ENCODE measurements at places on chromosomes 13 and 19.

GRCh38 chr13:41582027-41582463, 124.7 kb downstream of the RGCC start:
- peak; percentile 74 for DNase-seq

DNA sequence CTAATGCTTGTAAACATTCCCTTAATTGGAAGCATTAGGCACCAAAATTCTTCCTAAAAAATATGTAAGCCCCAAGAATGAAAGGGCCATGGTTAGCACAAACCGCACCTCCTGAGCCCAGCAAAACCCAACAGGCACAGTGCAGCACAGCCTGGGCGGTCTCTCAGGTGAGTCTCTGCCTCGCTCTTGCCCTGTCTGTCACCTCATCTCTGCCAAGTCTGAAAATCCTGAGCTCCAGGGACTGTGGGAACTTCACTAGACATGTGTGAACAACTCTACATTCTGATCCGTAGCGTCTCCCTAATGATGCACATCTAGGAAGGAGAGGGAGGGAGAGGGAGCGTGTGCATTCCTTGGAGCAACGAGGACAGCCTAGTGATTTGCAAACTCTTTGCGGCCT, 88.8 kb upstream of the GJB6 start:
- DNase-seq = no peak

DNA sequence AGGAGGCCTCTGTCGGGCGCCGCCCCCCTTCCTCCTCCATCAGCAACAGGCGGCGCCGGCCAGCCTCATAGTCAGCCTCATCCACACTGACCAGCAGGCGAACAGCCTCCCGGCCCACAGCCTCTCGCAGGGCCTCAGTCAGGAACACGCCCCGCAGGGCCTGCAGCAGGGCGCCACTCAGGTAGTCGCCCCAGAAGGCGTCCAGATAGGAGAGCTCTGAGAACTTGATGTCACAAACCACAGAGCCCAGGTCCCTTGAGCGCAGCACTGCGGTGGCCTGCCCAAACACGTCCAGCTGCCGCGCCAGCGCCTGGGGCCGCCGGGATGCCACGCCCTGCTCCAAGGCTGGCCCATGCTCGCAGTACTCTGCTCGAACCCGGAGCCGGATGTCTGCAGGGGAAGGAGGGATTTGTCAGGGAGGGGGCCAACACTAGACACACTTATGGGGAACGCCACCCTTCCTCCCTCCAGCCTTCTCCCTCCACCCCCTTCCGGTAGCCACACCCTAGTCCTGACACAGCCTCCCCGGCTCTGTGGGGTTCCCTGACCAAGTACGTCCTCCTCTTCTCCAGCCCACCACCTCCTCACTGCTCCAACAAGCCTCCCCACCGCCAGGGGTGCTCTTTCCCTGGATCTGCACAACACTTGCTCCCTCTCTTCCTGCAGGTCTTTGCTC, 17.9 kb downstream of the DEDD2 start:
- DNase-seq = no peak

- DNase-seq = no peak
Measured at GRCh38 chr19:32869966-32870573, 503 bp upstream of the SLC7A9 start.

GRCh38 chr19:24054044-24054935, 32.7 kb upstream of the ZNF254 start:
- peak; percentile 89 for DNase-seq

DNA sequence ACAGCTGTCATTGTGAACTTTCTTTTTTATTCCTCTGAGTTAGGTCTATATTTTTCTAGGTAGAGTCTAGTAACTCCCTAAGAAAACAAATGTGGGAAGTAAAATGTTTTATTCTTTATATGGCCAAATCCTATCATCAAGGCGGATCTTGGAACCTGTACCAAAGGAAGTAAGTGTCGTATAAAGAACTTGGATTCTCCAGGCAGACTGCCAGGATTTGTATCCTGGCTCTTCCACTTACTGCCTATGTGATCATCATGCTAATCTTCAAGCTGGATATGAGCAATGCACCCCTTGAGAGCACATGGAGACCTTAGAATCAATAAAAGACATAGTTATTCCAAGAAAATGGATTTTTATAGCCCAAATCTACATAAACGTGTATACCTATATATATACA, 286.5 kb downstream of the PCDH17 start:
- DNase-seq = no peak

DNA sequence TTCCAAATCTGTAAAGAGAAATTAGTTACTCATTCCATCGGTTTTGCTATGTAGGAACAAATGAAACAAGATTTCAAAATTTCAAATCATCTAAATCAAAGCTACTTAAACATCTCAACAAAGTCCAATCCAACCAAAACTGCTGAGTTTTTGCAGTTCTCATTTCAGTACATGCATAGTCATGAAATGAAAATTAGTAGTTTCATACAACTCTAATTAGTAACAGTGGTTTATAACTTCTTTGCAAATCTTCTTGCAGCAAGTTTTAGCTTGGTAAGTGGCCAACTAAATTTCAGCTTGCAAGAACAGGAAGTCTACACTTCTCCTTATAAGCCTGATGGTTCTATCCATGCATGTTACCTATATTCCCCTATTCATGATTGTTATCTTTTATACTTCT, 75.6 kb downstream of the SPRY2 start:
- no peak for DNase-seq

GRCh38 chr13:78298657-78299056, 304.7 kb downstream of the POU4F1 start:
- DNase-seq = peak; percentile 27

GRCh38 chr13:101303521-101303920, 112.8 kb downstream of the NALCN start:
- DNase-seq = no peak

- no peak for DNase-seq
Measured at GRCh38 chr13:49234741-49235140, 13.0 kb upstream of the CDADC1 start.

GRCh38 chr13:46202188-46202795, 9.4 kb upstream of the LRRC63 start:
- no peak for DNase-seq

DNA sequence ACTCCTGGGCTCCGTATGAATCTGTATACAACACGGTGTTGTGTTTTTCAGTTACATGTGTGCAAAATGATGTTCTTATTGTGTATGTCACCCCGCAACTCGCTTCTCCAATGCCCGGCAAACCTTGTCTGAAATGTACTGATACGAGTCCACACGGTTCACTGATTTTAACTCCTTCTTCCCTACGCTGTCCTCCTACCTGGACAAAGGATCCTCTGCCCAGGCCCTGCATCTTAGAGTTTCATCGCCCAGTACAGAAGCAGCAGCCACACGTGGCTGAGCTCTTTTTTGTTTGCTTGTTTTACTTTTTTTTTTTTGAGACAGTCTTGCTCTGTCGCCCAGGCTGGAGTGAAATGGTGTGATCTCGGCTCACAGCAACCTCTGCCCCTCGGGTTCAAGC, 28.9 kb downstream of the ZFR2 start:
- no peak for DNase-seq

GRCh38 chr19:15136234-15136954, 29.2 kb downstream of the SYDE1 start:
- DNase-seq = no peak

DNA sequence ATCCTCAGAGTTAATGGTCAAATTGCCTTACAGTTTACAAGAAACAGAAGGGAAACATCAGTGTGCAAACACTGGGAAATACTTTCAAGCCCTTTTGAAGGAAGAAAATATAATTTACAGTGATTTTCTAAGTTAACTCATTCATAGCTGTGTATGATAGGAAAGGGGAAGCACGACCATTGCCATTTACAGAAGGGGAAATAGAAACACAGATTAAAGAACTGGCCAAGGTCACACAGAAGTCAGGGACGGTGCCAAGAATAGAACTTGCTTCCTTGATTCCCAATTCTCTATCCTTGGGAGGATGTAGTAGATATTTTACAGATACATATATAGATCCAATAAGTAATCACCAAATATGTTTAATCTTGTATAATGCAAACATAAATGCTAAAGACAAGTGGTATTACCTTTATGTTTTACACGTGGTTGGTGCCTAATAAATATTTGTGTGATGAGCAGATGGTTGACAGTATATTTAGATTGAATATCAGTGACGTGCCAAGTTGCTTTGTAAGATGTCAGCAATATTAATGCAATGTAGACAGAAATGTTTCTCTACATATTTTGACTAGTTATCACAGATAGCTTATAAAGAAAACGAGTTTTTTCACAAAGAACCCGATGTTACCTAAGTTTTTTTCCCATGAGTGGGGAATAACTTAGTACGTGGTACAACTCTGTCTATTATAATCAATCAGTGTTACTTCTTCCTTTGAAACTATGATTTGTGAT, 73.1 kb downstream of the FLT1 start:
- no peak for DNase-seq

- DNase-seq = peak; percentile 51
Measured at GRCh38 chr19:30649934-30650614, 277.9 kb downstream of the ZNF536 start.

GRCh38 chr13:96650301-96650886, 343.9 kb downstream of the OXGR1 start:
- peak; percentile 90 for DNase-seq

DNA sequence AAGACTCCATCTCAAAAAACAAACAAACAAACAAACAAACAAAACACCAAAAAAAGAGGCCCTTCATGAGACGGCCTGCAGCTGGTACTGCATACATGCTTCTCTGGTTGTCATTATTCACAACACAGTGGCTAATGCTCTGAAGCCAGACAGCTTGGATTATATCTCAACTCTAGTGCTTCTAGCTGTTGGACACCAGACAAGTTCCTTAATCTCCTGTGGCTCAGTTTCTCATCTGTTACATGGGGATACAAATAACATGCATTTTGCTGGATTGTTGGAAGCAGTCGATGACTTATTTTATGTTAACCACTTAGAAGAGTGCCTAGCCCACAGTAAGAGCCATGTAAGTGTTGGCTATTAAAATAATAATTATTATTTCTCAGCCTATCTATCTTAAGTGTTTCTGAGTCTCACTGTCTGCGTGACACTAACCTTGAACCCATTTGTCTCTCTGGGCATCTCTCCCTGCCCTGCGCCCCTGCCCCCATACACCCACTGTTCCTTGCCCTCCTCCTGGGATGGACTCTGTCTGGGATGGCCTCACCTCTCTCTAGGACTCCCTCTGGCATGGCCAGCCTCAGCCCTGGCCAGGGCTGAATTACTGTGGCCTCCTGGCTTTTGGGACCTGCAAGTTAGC, 3.1 kb upstream of the JUNB start:
- no peak for DNase-seq

DNA sequence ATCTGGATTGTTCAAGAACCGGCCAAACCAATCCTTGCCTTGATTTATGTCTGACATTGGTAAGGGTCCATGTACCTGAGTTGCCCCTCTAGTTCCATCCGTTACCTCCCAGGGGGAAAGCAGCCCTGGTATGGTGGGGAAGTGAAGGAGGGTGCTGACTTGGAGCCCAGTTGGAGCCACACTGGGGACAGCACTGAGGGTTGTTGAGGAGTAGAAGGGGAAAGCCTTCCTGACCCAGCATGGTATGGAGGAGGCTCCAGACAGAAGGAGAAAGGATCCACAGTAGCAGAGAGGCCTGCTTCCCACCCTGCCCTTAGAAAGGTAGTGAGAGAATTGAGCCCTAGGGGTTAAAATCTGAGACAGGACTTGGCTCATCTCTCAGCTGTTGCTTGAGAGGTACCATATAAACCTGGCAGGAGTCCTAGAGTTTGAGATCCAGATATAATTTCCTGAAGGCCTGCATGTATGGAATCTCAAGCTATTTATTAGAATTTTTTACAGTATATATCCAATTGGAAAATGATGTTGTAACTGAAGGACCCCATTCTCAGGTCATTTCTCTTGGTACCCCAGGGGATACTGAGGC, 16.7 kb upstream of the FCGBP start:
- no peak for DNase-seq

- no peak for DNase-seq
Measured at GRCh38 chr19:41436674-41436951, 3.1 kb downstream of the DMAC2 start.

DNA sequence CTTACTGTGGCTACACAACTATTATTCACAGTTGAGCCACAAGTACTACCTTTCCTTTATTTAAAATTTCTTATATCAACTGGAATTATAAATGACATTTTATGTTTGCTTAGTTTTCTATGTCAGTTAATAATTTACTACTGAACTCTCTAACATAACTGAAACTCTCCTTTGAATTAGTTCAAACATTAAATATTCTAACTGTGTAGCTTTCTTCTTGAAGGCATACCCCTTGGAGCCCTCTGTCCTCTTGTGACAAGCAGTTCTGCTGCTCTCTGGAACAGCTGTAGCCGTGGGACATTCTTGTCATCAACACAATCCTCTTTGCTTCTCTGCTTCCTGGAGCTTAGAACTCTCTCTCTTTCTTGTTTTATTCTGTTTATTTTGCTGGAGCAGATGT, 244.8 kb downstream of the NHLRC3 start:
- DNase-seq = no peak

- DNase-seq = no peak
Measured at GRCh38 chr19:35225951-35226350, 2.6 kb downstream of the FAM187B start.

DNA sequence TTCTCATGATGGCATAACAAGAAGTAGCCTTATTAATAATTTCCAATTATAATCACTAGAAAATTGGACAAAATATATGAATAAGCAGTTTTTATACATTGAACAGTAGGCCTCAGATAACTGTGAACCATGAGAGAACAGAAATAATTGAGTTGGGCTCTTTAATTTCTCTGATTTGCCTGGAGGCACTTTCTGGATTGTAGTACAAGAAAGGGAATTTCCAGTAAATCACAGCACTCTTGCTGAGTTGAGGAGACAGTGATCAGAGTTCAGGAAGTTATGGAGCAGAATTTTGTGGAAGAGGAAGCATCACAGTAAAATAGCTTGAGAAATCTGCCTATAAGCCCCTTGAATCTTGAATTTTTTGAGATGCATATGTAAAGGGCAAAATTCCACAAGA, 216.2 kb downstream of the MAB21L1 start:
- no peak for DNase-seq

DNA sequence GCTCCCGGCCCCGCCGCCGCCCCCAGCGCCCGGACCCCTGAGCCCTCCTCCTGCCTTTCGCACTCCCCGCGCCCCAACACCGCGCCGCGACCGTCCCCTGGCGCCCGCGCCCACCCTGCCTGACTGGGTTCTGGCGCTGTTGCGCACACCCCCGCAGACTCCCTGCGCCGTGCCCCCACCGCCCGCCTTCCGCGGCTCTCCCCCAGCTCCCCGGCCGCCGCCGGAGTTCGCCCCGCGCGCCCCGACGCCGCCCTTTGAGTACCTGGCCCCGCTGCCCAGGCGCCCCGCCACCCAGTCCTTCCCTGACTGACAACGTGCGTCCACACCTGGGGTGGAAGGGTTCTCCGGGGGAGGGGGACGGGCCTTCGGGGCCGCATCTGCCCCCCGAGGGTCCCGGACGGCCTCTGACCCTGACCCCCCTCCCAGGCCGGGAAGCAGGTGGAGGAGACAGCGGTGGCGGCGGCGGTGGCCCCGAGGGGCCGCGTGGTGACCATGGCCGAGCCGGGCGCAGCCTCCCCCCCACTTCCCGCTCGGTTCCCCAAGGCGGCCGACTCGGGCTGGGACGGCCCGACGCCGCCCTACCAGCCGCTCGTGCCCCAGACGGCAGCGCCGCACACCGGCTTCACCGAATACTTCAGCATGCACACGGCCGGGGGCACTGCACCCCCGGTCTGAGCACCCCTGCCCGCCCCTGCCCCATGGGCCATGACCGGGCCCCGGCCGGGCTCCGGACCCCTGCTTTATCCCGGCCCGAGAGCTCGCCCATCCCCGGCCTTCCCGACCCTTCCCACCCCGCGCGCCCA, 1.4 kb upstream of the MEGF8 start:
- DNase-seq = no peak

GRCh38 chr19:47104680-47105079, 8.9 kb downstream of the ZC3H4 start:
- no peak for DNase-seq

Measured in astrocyte of the spinal cord (primary cell).